ENCODE measurements at places on chromosomes 12 and 14.

- no peak for DNase-seq
Measured at GRCh38 chr14:58839233-58839632, 201.5 kb downstream of the DACT1 start.

DNA sequence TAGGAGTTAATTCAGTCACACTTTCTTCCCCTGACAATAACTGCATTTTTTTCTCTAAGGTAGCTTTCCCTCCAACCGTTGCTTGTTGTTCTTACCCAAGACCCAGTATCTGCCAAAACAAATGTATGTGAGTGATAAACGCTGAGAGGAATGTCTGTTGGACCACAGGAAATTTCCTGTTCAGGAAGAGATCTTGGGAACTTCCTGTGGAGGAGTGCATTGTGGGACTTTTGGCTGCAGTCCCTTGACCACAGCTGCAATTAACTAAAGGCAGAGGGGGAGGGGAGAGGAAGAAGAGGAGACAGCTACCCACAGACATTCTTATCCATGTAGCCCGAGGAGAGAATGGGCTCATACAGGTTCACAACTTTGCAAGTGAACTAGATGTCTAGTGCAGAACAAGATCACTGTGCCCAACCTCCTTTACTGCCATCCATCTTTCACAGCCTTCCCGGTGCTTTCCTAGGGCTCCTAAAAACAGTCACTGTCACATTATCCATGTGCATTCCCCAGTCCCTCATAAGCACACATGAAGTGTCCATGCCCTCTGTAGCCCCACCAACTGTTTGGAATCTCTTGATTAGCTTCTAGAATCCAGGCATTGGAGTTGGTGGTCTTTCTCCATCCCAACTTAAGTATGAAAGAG lies 149.5 kb downstream of the ETV6 start:
- DNase-seq: no peak

- DNase-seq: no peak
Measured at GRCh38 chr12:123062681-123063486, 82.4 kb downstream of the ARL6IP4 start.

DNA sequence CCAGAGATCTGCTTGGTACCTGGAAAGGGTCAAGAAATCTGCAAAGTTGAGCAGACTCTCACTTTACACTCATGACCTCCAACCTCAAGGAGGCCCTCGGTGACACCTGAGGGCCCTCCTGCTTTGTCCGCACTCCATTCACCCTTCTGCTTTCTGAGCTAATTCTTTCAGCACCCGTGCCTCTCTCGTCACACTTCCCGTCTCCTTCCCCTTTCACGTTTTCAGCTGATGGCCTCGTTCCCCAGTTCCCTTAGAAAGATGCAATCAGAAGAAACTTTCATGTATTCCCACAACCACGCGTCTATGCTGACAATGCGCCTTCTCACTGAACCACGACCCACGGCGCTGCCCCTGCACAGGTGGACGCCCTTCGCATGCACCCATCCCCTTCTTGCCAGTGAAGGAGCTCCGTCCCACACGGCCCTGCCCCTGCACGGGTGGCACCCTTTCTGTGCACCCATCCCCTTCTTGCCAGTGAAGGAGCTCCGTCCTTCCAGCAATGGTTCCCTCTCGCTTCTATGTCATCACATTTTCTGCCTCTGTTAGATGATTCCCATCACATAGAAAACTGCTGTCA lies 340.1 kb upstream of the FKBP4 start:
- no peak for DNase-seq

DNA sequence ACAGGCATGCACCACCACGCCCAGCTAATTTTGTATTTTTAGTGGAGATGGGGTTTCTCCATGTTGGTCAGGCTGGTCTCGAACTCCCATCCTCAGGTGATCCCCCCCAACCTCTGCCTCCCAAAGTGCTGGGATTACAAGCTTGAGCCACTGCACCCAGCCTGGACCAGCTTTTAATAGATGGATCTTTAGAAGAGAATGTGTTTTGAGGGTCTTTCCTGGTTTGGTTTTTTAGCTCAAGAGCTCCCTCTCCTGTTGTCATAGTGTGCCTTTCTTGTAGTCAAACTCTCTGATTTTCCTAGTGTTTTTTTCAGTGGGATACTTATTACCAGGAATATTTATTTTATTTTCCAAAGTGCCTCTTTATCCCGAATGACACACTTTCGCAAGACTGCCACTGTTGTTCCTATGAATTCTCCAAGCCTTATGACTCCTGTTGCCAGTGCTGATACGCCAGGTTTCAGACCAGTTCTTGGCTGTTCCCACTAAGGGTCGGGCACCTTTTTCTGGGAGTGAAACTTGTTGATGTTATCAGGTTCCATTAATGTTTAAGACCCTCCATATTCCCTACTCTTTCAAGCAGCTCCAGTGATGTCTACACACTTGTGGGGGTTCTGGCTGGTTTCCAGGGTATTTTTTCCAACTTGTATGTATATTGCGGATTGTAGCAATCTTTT lies 31.5 kb upstream of the LIMA1 start:
- DNase-seq: no peak

DNA sequence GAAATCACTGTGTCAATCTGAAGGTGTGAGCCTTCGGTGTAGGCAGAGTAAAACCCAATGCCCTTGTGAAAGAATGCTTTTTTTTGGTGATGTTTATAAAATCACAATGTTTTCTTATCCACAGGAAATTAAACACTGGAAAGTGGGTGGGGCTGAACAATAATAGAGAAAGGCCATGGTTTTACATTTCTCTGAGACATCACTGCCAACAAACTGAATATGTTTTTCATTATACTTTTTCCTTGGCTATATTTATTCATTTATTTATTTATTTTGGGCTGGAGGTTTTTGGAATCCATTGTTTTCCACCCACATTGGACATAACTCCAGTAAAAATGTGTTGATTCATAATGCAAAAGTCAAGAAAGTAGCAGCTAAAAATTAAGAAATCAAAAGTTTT lies 16.9 kb downstream of the LRRK2 start:
- DNase-seq: no peak
